ENCODE measurements at places on chromosomes 1 and 21.

DNA sequence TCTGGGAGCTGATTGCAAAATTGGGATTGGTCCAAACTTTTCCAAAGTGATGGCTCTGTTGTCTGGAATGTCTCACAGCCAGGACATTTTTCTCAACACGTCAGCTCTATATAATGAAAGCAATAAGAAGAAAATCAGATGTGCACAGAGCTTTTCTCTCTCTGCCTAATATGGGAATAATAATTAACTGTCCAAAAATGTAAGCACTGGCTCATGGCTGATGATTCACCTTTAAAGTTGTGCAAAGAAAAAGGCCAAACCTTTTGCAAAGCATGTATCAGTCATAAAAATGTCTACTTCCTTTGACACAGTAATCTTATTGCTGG is 30.4 kb downstream of the ZNF281 start:
- DNase-seq: no peak

GRCh38 chr1:24009406-24009805 is 29.3 kb upstream of the SRSF10 start:
- no peak for DNase-seq

- DNase-seq: no peak
Measured at GRCh38 chr1:210626341-210626740, 297.6 kb downstream of the HHAT start.

DNA sequence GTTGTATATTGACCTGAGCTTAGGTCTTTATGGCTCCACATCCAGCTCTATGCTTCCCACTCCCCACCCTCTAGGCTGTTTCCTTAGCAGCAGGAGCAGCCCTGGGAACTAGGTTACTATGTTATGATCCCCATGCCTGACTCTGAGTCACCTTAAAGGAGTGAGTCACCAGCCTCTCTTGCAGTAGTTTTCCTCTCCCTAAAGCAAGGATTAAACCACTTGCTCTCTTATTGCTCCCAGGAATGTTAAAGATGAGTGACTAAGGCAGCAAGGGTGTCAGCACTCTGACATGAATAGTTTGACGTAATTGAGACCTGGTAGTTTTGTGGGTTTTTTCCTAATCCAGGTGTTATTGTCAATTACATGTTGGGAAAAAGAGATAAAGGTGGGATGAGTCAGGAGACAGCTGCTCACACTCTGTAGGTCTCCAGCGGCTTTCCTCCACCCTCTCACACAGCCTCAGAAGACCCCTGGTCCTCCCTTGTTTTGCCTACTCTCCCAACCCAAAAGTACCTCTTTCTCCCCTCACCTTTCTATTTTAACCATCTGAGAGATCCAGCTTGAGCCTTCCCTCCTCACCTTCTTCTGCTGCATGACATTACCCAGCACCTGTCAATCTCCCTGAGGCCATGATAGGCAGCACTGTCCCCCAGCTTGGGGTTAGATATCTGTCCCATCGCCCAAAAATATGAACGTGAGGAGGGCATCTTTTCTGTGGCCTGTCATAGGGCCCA is 369.1 kb upstream of the VAMP3 start:
- no peak for DNase-seq

GRCh38 chr1:64523413-64524337 is 53.7 kb downstream of the CACHD1 start:
- no peak for DNase-seq
